Peyer's patch (tissue), 4 donors: ENCODE measurements at places on chromosomes 5 and 9. TPM values are rescaled to one million over a fixed set of nuclear protein-coding genes. Genes with fewer than 3 reads are reported as not detected.

- DNase-seq, result no peak
Observed at GRCh38 chr5:123814801-123815470, 303.0 kb downstream of the CSNK1G3 start.

DNA sequence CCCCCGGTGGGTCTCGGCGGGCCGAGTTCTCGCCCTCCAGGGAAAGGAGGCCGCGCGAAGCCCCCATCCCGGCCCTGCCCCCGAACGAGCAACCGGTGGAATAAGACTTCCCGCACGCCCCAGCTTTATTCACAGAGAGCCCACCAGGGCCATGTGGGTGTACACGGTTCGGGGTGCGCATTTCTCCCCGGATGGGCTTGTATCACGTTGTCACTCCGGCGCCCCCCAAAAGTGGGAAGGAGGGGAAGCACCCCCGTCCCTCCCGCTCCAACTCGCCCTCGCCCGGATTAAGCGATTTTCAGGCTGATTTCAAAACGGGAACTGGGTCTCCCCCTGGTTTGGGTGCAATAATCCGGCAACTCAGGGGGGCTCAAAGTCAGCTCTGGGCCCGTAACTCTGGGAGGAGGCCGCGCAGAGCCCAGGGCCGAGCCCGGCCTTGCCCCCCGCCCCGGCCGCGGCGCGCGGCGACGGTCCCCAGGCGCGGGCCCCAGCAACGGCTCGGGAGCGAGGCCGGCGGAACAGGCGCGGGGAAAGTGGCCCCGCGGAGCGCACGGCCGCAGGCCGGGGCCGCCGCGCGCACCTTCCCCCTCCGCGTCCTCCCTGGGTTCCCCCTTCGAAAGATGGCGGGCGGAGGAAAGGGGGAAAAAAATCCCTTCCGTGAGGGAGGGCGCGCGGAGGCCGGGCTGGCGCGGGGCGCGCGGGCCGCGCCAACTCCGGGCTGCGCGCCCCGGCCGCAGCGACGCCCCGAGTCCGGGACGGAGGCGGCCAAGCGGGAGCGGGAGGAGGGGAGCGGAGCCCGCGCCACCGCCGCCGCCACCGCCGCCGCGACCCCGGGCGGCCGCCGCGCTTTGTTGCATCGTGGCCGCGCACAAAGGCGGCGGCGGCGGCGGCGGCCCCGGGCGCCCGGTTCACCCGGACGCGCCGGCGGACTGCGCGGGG, 644 bp downstream of the BRD3 start:
- peak; percentile 65 for DNase-seq

DNA sequence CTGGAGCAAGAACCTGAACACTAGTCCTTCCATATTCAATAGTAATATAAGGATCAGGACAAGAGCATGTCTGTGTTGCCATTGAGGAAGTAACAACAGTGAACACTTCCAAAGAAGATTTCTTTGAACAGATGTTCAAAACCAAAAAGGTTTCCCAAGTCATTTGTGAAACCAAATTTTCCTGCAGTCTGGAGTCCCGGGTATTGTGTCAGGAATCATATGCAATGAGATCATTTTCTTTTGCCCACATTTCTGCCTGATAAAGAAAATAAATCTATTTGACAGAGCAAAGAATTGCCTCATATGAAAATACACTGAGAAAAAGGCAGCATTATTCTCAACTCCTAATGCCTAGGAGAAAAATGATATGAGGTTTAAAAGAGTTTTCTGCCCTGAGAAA, 151.7 kb downstream of the SNX18 start:
- no peak for DNase-seq

DNA sequence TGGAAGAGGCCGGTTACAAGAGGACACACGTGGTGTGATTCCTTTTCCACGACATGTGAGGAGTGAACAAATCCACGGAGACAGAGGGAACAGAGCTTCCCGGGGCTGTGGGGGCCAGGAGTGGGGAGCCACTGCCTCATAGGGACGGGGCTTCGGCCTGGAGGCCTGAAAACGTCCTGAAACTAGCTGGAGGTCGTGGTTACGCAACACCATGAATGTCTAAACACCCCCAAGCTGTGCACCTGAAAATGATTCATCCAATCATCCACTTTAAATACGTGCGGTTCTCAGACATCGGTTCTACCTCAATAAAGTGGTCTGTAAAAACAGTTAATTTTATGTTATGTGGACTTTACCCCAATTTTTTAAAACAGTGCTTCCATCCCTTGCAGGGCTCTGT, 65.3 kb upstream of the PPP1R26 start:
- DNase-seq, result no peak

DNA sequence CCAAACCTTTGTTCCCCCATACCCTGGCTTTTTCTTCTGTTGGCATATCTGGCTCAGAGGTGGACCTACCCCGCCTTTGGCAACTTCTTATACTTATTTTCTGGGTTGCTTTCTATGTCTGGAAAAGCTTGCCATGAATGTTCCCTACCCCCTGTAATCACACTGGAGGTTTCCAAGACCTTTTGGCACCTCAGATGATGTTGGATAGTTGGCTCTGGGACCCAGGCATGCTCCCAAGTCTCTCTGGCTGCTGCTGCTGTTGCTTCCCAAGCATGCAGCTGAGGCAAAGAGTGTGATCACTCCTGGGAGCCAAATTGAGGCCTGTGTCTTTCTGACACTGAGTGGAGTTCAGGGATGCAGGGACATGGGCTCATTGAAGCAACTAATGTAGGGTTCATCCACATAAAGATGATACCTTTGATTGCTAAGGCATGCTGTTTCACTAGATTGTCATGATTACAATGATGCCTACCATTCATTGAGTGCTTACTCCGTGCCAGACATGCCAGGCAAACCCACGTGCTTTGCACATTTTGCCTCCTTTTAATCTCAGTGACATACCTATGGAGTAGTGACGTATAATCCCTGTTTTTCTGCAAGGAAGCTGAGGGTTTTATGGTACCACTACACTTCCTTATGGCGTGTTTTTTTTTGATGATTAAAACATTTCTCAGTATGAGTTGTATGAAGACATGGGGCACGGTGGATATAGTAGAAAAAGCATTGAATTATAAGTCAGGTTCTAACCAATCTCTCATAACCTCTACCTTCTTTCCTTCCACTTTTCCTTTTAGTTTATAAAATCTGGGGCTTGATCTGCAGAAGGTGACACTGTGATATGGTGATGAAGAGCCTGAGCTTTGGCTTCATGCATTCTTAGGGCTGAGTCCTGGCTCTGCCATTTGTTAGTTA, 73.1 kb downstream of the ARHGAP26 start:
- DNase-seq, result no peak

GRCh38 chr9:60545346-60545877, 368.8 kb upstream of the SPATA31A5 start:
- no peak for DNase-seq

DNA sequence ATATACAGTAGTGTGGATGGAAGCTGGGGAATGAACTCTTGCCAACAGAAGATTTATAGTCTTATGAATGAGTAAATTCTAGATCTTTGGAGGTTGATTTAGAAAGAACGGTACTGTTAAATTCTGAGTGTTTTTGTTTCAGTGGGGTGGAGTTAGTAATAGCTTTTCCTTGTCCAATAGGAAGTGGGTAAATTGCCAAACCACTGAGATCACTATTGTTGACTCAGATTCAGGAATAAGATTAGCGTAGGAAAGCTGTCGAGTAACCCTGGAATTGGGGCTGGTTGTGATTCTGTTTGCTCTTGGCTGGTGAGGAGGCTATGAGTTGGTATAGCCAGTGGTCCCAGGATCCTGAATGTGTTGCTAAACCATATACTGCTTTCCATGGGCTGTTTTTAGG, 155.6 kb downstream of the ARHGAP26 start:
- DNase-seq, result no peak

DNA sequence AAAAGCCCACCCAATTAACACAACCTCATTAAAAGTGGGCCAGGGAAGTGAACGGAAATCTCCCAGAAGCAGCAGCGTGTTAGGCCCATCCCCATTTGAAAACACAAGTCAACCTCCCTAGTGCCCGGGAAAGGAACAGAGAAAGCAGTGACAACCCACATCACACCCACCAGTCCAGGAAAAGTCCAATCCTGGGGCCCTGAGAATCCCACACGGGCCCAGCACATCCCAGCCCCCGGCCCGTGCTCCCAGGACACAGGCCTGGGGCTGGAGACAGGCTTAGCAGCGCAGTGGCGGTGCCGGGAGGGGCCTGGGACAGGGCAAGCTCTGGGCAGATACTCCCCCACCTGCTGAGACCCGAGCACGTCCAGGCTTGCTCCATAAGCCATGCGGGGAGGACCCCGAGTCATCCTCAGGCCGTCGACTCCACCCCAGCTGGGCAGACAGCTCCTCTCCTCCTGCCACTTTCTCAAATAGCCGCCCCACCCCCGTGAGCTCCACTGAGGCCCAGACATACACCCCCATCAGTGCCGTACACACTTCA, 101.0 kb downstream of the KCNT1 start:
- DNase-seq, result no peak

DNA sequence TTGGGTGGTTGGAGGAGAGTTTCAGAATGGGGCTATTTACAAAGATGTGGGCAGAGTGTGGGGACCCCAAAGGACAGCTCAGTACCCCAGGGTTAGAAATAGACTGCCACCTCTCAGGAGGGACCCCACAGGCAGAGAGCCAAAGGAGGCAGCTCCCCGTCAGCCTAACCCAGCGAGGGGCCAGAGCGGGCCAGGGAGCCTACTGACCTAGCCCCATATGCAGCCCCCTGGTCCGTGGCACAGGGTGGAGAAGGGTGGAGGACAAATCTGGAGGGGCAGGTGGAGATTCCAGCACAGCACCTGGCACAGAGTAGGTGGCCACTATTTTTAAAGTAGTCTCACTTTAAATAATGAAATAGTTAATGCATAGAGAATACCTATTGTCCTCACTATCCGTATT, 67.2 kb upstream of the ANGPTL2 start:
- peak; percentile 40 for DNase-seq

Gene HTR1A
- total RNA-seq, result not detected

Gene PAX5
- 0.95 TPM for total RNA-seq

Gene STPG3
- total RNA-seq, result not detected

Gene CNTNAP3
- total RNA-seq, result 6.3 TPM
